ENCODE measurements at places on chromosomes 11 and 22.

- no peak for DNase-seq
Measured at GRCh38 chr11:86888164-86889000, 66.8 kb downstream of the FZD4 start.

- no peak for DNase-seq
Measured at GRCh38 chr11:36507824-36508489, 2.1 kb downstream of the TRAF6 start.

- DNase-seq, result no peak
Measured at GRCh38 chr22:18954990-18955571, 19.0 kb upstream of the PRODH start.

DNA sequence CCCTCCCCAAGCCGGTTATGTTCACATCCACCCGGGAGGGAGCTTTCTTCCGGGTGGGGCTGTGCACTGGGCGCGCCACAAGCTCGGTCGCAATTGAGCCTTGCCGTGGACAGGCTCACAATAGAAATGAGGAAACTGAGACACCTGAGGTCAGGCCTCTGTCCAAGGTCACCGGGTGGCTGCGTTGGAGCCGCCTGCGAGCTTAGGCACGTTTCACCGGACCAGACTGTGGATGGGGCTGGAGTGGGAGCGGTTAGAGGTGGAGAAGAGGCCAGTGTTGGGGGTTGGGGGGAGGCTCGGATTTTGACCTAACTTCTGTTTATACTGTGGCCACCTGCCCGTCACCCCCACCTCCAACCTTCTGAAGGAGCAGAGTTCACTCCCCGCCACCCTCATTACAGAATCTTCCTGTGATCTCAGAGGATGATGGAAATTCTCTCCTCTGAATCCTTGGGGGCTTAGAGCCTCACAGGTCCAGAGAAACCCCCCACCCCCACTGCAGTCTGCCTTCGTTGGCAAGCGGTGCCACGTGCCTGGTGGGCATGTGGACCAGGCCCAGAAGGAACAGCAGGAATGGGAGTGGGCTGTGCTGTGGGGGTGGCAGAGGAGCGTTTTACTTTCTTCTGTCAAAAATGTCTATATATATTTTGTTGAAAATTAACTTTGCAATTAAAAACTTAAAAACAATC lies 631 bp upstream of the NPTXR start:
- no peak for DNase-seq

DNA sequence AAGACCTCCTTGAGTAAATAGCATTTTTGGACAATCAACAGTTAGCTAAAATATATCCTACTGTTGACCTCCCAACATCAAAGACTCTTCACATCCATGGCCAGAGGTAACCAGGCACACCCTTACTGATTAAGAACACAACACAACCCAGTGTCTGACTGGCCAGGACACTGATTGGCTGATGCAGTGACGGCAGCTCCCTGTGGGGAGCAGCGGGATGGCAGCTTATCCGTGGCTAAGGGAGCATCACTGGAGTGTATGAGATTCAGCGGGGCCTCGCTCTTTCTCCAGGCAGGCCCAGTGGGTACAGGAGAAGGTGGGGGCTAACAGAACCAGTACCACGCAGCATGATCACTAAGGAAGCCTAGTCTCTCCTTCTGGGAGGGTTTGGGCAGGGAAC lies 10.3 kb upstream of the IL2RB start:
- no peak for DNase-seq

GRCh38 chr22:39546889-39547586 lies 14.5 kb upstream of the RPS19BP1 start:
- DNase-seq, result no peak

DNA sequence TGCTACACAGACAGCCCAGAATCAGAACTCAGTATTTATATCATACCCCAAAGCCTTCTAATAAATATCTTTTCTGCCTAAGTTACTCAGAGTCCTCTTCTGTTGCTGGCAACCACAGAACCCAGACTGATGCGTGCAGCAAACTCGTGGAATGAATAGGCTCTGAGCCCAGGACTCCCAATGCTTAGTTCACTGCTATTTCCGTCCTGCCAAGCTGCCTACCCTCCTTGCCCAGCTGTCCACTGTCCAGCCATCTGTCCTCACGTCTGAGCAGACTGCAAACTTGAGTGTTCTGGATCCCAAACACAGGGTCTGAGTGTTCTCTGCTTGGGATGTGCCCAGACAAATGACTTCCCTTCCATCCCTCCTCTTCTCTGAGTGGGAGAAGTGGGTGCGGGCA lies 19.4 kb downstream of the PTPN5 start:
- DNase-seq, result no peak

GRCh38 chr11:78292109-78292803 lies 103.5 kb downstream of the USP35 start:
- peak; percentile 4 for DNase-seq

DNA sequence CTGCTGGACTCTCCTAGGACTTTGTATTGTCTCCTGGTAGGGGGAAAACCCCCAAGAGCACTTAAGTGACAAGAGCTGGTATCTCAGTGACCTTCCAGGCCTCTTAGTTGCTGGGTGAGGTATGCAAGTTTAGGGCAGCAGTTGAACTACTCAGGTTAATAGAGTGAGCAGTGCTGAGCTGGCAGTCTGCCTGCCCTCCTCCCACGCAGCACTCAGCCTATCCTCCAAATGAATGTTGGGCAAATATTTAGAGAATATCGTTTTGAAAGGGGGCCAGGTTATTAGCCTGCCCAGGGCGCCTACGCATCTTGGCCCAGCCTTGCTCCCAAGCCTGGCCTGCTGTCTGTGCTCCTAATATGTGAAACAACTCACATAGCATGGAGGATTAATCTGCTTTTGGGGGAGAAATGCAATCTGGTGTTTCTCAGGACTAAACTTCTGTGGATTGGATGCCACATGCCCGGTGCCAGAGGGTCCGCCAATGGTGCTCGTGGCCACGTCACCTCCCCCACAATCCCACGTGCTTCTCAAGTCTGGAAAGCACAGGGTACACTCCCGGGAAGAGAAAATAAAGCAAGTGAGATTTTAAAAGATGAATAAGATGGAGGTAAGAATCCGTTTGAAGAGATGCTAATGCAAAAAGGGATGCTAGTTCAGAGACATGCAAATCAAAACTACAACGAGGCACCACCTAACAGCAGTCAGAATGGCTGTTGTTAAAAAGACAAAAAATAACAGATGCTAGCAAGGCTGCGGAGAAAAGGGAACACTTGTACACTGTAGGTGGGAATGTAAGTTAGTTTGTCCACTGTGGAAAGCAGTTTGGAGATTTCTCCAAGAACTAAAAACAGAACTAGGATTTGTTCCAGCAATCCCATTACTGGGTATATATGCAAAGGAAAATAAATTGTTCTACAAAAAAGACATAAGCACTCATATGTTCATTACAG lies 67.7 kb downstream of the SPON1 start:
- no peak for DNase-seq

Data from central memory CD4-positive, alpha-beta T cell (primary cell).